ENCODE measurements at places on chromosomes 6 and 20.

DNA sequence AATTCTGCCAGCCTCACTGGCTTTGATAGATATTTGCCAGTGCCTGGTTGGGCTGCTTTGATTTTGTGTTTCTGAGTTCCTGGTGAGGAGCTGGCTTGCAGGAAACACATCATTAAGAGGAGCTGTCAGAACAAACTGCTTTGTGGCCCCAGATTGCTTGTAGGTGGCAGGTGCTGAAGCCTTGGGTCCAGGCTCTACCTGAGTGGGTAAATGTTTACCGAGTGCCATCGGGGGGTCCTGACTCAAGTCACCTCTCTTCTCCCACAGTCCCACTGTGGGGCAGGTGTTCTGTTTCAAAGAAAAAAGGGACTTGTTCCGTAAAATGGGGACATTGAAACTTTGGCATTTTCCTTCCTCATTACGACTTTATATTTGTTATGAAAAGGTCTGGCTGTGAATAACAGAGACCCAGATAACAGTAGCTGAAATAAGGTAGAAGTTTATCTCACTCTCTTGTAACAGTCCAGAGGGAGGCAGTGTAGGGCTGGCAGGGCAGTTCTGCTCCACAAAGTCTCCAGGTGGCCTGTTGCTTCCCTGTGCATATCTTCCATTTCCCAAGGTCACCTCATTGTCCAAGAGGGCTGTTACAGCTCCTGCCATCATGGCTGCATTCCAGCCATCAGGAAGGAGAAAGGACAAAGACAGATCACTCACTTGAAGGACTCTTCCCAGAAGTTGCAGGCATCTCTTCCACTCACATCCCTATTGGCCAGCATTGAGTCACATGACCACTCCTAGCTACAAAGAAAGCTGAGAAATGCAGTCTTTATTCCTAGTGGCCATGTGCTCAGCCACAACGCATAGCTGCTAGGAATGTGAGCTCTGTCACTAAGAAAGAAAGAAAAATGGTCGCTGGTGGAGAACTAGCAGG lies 149.9 kb upstream of the KCNG1 start:
- peak; percentile 10 for DNase-seq

DNA sequence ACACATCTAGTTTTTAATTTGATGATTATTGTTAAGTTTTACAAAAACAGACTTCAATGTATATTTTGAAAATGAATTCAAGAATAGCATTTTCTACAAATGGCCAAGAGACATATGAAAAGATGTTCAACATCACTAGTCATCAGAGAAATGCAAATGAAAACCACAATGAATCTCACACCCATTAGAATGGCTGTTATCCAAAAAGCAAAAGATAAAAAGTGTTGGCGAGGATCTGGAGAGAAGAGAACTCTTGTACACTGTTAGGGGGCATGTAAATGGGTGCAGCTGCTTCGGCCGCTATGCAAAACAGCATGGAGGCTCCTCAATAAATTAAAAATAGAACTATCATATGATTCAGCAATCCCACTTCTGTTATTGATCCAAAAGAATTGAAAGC lies 185.8 kb upstream of the CCN2 start:
- DNase-seq, result no peak

DNA sequence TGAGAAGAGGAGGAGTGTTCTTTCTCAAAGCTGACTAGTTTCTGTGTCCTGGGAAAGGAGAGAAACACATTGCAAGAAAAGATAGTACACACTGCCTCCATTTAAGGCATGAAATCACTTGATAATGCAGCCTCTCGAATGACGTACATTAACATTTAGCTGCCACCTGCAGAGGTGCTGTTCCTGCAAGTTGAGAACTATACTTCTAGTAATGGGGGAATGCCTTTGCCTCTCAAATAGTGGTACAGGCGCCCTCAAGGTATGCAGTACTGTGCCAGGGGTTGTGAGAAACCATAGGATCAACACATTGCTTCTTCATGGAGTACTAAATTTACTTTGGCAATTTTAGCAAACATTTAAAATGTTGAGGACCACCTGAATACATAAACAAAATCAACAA lies 20.1 kb downstream of the IMPG1 start:
- no peak for DNase-seq

DNA sequence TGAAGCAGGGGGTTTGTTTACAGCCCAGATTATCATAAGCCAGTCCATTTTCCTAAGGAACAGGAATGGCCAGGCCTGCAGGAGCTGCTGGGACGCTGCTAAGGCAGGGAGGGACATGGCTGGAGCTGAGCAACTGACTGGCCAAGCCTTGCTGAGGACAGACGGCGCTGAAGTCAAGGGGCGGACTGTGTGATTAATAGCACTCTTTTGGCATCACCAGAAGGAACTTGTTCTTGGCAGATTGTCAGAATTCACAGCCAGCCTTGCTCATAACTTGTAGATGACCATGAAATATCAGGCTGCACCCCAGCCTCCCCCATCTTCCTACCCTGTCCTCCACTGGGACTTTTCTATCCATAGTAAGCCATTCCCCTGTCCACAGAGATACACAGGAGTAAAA lies 218.8 kb upstream of the RNF24 start:
- no peak for DNase-seq

GRCh38 chr6:104789770-104790190 lies 69.9 kb downstream of the HACE1 start:
- DNase-seq, result no peak

DNA sequence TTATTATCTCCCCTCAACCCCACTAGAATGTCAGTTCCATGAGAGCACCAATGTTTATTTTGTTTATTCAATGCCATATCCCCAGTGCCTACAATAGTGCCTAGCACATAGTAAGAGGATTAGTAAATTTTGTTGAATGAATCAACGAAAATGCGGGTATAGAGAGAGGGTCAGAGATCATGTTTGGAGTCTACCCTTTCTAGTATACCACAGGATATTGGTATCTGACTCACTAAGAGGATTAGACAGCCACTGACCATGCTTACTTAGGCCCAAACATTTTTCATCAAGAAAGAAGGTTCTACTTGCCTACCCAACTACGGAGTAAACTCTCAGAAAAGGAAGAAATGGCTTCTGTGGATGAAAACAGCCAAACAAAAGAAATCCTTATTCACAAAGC lies 356.8 kb downstream of the BTBD9 start:
- no peak for DNase-seq

- DNase-seq, result no peak
Measured at GRCh38 chr6:149342525-149342924, 25.0 kb downstream of the TAB2 start.

GRCh38 chr6:25112322-25112773 lies 166.8 kb upstream of the CARMIL1 start:
- DNase-seq, result no peak

- no peak for DNase-seq
Measured at GRCh38 chr6:123763904-123764303, 39.8 kb upstream of the NKAIN2 start.

DNA sequence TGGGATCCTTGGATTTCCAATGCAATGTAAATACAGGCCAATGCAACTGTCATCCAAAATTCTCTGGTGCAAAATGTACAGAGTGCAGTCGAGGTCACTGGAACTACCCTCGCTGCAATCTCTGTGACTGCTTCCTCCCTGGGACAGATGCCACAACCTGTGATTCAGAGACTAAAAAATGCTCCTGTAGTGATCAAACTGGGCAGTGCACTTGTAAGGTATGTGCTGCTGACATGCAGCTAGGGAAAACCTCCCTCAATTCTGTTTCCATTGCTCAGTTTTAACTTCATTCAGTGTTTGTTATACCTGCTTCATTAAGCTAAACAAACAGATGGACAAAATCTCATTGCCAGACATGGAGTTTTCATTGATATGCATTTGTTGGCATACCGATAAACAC lies 397.1 kb downstream of the ARHGAP18 start:
- DNase-seq, result no peak

- DNase-seq, result no peak
Measured at GRCh38 chr6:45438151-45438550, 60.4 kb upstream of the SUPT3H start.

DNA sequence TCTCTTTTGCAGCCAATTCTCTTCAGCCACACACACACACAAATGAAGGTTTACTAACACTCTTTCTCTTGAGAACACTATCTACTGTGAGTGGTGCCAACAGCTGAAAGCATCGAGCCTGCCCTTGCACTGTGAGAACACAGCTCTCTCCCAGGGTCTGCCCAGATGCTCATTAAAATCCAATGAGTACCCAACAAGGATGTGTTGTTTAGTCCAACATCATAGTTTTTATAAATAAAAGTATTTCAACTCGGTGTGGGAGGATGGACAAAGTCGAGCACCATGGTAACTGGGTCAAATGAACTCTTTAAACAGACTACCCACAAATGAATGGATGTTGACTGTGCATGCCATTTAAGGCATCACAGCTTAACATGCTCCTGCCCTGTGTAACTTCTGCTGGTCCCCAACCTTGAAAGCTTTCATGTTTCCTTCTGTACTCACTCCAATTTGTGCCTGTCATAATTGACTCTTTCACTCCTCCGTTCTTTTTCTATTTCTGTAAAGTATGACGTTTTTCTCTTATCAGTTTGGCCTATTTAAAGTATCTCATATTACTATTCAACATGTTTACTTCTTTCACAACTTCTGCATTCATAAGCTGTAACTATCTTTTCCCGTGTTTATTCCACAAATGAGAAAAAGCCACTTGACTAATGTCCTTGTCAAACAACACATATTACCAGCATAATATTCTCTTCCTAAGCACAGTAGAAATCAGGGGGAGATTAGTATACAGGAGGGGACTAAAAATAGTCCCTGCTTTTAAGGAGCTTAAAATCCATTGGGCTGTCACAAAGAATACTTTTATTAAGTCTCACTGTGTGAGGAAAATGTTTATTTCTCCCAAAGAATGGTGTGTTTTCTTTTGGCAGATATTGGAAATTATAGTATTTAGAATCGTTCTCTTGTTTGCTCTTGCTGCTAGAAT lies 215.4 kb downstream of the RFPL4B start:
- DNase-seq, result no peak

GRCh38 chr20:51424270-51425117 lies 118.0 kb downstream of the NFATC2 start:
- DNase-seq, result peak; percentile 74

DNA sequence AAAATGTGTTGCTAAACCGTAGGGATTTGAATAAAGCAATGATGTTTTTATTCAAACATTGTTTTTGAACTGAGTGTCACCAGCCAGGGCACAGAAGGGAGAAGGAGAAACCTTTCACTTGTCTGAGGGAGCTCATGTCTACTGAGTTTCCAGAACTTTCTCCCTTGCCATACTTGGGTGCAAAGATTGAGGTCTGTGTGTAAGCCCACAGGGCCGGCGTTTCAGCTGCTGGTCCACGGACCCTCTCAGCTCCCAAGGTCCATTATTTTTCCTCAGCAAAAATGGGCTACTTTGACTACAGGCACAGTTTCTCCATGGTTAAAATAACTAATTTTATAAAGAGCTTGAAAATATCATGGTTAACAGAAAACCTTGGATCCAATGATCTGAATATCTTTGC lies 32.6 kb downstream of the PSMG4 start:
- no peak for DNase-seq

DNA sequence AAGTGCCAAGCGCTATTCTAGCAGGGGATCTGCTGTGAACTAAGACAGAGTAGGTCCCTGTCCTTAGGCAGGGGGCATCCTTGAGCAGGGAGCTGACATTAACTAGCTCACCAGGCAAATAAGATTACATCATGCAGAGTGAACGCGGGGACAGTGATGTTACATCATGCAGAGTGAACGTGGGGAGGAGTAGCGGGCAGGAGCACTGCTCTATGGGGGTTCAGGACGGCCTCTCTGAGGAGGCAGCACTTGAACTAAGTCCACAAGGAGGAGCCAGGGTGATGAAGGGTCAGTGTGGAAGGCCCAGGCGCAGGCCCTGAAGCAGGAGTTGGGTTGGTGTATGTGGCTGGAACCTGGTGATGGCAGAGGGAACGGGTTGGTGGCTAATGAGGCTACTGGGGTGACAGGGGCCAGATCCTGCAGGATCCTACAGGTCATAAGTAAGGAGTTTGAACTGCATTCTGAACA lies 38.7 kb downstream of the KAT14 start:
- DNase-seq, result no peak

- DNase-seq, result no peak
Measured at GRCh38 chr6:711925-712324, 19.0 kb upstream of the EXOC2 start.

GRCh38 chr20:61166324-61166723 lies 85.7 kb upstream of the CDH4 start:
- DNase-seq, result no peak

GRCh38 chr20:35690265-35690664 lies 8.9 kb downstream of the NFS1 start:
- no peak for DNase-seq

All from activated effector memory CD4-positive, alpha-beta T cell treated with anti-CD3 and anti-CD28 coated beads, Interleukin-2, amount 50 U/mL, for 16 hours (primary cell).